MV-4-11 (cell line): ENCODE measurements at places on chromosomes 3 and 15.

DNA sequence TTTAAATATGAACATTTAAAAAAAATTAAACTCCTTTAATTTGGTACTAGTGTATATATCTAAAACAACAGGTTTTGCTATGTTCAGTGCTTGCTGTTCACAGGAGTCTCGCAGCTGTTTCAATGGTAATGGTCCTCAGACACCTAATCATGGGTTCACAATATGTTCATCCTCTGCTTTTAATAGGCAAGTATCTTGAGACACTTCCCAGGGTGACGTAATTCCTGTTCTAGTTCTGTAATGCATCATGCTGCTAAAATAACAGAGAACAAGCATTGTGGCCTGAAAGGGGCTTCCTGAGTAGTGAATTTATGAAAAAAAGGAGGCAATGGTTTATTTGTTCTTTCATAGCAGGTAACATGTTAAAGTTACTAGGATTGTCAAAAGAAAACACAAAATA, 625.2 kb upstream of the GBE1 start:
- DNase-seq = no peak

- DNase-seq = no peak
Measured at GRCh38 chr3:51962854-51963530, 4.3 kb downstream of the PCBP4 start.

GRCh38 chr3:142628801-142629200, 32.6 kb downstream of the PLS1 start:
- DNase-seq = peak; percentile 69

DNA sequence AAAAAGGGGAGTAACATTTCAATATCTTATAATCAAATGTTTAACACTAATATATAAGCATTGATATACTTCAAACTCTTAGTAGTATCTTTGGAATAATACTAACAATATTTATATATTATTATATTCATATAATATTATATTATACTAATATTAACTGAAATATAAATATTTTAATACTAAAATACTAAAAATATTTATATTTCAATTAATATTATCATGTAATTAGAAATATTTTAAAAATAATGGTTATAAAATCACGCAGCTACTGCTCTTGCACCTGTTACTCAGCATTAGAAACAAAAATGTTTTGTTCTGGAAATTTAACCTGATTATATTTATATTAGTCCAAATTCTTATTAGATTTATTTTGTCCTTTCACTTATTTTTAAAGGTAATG, 12.6 kb upstream of the ATP8B4 start:
- no peak for DNase-seq

DNA sequence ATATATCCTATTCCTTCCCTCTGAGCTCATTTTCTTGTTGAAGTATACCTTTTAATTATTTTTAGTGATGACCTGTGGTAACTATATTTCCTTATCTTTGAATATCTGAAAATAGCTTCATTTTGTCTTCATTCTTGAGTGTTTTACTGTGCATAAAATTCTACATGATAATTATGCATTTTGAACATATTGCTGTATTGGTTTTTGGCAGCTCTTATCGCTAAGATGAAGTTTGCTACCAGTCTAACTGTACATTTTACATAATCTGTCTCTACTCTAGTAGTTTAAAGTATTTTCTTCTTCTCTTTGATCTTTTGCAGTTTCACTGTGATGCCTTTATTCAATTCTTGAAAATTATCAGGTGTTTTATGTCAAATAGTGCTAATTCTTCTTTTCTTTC, 189.5 kb downstream of the ISL2 start:
- DNase-seq = no peak

DNA sequence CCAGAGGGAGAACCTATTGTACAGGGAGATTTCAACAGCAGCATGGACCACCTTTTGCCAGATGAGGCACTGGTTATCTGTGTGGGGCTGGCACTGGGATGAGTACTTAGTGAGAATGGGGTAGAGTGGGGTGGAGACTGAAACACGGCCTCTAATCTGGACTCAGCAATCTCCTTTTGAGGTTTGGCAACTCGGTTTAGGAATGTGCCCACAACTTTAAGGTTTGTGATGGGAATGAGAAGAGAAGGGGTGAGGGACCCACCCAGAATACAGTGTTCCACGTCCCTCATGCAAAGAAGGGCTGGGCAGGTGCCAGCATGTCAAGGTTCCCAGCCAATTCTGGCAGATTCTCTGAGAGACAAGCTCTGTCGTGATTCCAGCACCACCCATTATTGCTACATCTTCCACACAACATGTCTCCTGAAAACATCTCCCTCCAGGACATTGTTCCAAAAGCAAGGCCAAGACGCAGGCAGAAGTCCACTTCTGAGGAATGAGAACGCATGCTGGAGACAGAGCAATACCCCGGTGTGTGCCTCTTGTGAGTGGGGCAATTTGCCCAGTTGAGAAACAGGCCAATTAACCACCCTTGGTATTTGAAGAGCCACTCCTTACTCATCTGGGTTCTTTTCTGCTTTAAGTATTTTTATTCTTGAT, 37.5 kb upstream of the CCR4 start:
- DNase-seq = no peak

DNA sequence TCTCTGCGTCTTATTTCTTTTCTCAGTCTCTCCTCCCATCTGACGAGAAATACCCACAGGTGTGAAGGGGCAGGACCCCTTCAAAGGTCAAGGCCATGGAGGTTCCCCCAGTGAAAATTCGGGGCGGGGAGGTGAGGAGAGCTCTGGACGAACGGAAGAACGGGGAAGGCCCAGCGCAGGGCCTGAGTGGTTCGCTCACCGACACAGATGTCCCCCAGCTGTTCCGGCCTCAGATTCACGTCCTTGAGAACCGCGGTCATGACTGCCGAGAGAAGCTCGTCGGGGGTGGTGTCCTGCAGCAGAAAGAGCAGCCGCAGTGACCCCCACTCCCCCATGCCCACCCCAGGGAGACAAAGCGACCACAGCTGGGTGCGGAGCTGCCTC, 542 bp downstream of the ACAA1 start:
- DNase-seq = no peak
